ENCODE measurements at places on chromosomes 2 and 18.

GRCh38 chr2:100580367-100581276 is 17.8 kb downstream of the PDCL3 start:
- no peak for DNase-seq

DNA sequence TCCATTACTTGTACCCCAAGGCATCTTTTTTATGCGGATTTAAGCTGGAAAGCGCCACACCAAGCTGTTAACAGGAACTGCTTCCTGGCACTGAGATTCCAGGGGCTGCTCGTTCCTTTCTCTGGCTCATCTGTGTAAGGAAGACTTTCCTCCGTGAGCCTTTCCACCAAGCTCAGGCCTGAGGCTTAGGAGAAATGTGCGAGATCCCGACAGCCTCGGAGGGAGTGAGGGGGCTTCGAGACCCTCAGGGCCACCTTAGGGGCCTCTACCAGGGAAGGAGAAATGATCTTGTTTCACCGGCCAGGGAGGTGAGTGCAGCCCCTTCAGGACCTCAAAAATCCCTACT is 17.1 kb downstream of the B3GNT7 start:
- no peak for DNase-seq

- DNase-seq = peak; percentile 26
These were observed 10.5 kb downstream of the CTLA4 start for GRCh38 chr2:203878063-203878462.

- DNase-seq = no peak
These were observed 296 bp downstream of the TTC21B start for GRCh38 chr2:165953306-165953654.

- peak; percentile 90 for DNase-seq
These were observed 50.0 kb downstream of the ASAP2 start for GRCh38 chr2:9256570-9257043.

- no peak for DNase-seq
These were observed 228.0 kb downstream of the ATAD2B start for GRCh38 chr2:23698721-23699579.

DNA sequence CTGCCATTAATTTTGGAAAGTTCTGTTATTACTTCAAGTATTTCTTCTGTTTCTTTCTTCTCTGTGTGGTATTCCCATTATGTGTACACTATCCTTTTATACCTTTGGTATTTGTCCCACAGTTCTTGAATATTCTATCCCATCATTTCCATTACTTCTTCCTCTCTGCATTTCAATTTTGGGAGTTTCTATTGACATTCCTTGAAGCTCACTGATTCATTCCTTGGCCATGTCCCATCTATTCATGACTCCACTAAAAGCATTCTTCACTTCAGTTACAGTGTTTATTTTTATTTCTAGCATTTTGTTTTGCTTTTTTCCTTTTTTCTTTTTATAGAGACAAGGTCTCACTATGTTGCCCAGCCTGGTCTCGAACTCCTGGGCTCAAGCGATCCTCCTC is 30.3 kb downstream of the PROC start:
- peak; percentile 57 for DNase-seq

GRCh38 chr18:52685316-52685715 is 345.3 kb downstream of the DCC start:
- DNase-seq = no peak

DNA sequence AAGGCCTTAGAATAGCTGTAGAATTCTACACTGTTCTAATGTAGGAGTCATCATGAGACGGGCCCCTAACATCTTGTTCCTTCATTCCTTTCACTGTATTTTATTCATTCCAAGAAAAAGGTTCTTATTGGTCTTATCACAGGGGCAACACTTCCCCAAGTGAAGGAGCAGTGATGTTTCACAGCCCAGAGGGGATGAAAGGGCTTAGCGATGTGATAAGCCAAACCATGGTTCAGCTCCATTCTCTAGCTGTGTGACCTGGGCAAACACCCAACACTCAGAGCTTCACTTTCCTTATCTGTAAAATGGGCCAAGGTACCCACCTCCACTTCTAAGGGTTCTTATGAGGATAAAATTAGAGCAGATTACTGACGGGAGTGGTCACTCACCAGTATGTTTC is 25.4 kb upstream of the HS6ST1 start:
- DNase-seq = no peak

GRCh38 chr2:117718048-117718447 is 96.4 kb upstream of the DDX18 start:
- no peak for DNase-seq

GRCh38 chr2:44191739-44192138 is 23.1 kb downstream of the PPM1B start:
- DNase-seq = no peak

DNA sequence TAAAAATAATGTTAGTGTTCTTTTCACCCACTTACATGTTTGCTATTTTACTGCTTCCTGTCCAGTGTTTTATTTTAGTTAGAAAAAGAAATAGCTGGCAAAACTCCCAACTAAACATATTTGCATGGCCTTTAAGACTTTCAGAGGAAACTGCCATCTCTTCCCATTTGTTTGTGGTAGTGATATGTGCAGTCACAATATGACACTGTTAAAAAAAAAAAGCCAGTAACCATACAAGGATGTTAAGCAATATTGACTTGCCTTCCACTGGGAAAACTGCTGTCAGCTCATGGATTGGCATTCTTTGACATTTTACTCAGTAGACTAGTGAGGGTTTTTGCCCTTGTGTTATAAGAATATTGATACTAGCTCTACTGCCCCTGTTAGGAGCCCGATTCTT is 29.1 kb downstream of the XIRP2 start:
- DNase-seq = no peak

DNA sequence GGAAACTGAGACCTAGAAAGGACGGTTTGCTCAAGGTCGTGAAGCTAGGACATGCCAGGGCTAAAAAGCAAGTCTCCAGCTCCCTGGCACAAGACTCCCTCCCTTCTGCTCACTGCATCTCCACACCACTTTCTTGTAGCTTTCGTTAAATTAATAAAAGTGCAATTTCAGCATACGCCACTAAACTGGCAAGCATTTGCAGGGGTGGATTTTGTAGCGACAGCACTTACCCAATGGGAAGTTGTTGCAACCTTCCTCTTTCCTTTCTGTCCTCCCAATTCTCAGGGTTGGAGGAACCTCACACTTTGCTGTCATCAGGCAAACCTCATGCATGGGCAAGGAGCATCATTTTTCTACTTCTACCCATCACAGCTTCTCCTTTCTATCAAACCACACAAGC is 7.4 kb upstream of the RHOB start:
- no peak for DNase-seq

DNA sequence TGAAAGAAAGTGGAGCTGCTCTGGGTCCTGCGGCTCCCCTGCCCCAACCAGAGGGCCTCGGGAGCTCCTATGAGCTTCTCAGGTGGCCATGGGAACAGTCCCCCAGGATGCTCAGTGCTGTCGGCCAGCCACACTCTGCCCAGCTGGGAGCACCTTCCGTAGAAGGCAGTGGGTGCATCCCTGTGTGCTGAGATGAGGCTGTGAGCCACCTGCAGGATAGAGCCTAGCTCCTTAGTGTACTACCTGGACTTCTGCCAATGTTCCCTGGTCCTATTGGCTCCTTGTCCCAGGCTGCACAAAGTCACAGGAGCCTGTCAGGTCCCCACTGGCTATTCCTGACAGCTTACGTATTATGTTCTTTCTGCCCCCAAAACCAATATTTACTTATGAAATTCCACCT is 16.1 kb downstream of the PRELID3A start:
- DNase-seq = no peak

GRCh38 chr2:122516775-122517174 is 761.3 kb downstream of the TSN start:
- no peak for DNase-seq

DNA sequence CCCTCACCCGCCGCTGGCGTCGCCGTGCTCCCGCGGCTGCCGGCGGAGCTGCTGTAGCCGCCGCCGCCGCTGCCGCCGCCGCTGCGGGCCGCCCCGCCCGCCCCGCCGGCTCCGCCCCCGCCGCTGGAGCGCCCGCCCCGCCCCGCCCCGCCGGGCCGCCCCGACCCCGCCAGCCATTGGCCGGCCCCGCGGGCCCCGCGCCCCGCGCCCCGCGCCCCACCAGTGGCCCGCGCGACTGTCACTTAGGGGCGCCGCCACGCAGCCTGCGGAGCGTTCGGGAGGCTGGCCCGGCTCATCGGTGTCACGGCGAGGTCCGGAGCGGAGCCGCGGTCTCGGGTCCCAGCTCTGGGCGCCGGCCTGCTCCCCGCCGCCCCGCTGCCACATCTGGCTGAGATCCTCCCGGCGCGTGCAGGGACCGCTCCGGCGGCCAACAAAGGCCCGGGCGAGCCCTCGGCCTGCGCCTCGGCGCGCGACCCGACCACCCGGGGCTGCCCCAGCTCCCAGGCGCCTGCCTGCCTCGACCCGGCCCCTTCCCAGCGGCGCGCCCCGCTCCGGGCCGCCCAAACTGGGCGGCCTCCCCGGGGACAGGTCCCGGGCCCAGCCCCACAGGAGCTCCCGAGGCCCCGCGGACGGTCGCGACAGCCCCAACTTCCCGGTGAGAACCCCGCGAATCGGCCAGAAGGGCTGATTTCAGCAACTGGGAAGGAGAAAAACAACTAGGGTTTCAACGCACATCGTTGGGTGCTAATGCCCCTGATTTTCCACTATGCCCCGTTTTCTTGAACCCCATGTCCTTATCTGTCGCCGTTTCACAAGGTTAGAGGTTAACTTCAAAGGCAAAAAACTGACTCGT is at the start of gene MGAT4A:
Gene MGAT4A, minus strand, starts transcription at position 92 of the 853 bp plus-strand sequence. CDS start 4,800 bp downstream, outside the sequence.
- DNase-seq = peak; percentile 11

DNA sequence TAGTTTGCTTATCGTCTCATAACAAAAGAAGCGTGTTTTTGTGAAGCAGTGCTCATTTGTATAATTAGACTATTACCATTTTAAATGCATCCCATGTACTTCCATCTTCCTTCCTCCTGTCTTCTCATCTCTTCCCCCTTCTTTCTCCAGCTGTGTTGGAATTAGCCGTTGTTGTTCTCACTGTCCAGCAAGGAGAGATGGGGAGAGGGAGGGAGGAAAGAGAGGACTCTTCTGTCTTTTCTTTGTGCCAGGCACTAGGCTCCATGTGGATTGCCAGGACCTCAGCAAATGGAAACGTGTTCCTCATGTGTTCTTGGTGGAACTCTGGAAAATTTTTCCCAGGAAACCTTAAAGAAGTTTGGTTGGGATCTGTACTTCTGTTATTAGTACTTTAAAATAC is 131.7 kb downstream of the PHLPP1 start:
- DNase-seq = no peak

- DNase-seq = no peak
These were observed 600.7 kb downstream of the IRS1 start for GRCh38 chr2:226198956-226199355.

GRCh38 chr2:170369894-170370293 is 191.9 kb downstream of the MYO3B start:
- peak; percentile 22 for DNase-seq

GRCh38 chr2:149537092-149537726 is 50.4 kb downstream of the MMADHC start:
- DNase-seq = no peak

- DNase-seq = peak; percentile 99
These were observed 136.5 kb upstream of the ETAA1 start for GRCh38 chr2:67260343-67261277.

DNA sequence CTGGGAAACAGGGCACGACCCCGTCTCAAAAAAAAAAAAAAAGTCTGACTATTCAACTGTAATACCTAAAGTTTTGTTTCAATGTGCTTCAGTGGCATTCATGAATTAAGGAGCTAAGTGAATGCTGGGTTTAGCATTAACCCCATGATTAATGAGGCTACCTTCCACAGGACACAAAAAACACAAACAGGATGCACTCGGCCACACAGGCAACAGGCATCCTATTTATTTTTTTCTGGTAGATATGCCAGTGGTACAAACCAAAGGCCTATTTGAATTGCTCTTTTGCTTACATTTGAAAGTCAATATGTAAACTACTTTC is 48.3 kb downstream of the CDH2 start:
- no peak for DNase-seq

GRCh38 chr2:74414881-74415761 is 6.3 kb downstream of the C2orf81 start:
- DNase-seq = peak; percentile 34

DNA sequence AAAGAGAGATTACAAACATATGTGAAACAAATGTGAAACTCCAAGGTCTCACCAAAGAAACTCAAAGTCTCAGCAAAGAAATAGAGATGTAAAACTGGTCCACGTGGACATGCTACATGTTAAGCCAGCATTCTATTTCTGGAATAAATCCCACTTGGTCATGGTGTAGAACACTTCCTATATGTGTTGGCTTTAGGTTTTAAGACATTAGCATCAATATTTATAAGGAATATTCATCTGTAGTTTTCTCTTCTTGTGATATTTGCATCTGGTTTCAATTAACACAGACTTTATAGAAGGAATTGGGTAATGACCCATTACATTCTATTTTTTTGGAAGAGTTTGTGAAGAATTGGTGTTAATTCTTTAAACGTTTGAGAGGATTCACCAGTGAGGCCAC is 133.1 kb downstream of the COPS8 start:
- peak; percentile 90 for DNase-seq

- peak; percentile 81 for DNase-seq
These were observed 370.2 kb upstream of the SLC14A2 start for GRCh38 chr18:45245091-45245511.

DNA sequence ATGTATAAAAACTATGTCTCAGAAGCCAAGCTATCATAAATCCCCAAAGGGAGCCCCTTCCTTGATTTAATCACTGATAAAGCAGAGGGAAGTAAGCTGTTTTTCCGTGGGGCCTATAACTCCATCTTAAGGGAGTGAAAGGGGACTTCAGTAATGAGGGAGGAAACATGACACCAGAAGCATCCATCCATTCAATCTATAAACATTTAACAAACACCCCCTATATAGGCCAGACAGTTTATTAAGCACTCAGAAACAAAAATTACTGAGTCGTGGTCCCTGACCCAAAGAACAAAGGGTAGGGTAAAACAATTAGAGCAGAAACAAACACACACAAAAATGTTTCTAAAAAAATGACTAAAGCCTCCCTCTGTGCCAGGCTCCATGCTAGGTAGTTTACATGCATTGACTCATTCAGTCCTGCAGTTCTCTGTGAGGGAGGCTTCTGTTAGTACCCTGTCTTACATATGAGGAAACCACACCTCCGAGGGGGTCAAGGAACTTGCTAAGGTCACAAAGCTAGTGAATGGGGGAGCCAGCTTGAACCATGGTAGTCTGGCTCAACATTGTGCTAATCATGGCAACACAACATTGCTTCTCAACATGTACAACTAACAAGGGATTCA is 472.1 kb downstream of the CDH2 start:
- DNase-seq = no peak

GRCh38 chr2:171516793-171517192 is 5.5 kb upstream of the CYBRD1 start:
- no peak for DNase-seq

DNA sequence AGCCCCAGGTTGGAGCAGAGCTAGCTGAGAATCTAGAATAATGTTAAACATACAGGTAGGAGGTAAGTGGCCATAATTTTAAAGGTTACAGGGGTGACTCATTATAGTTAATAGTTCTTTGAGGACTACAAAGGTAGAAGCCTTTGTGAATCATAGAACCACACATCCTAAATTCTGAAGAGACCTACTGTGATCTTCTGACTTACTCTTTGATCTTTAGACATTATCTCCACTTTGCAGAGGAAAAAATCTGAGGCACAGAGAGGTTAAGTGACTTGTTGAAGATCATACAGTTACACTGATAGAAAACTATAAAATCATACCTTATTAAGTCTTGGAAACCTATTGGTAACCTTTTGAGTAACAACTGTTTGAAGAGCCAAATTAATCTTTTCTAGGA is 1051.3 kb upstream of the NRXN1 start:
- DNase-seq = no peak

- no peak for DNase-seq
These were observed 32.2 kb downstream of the ZNF532 start for GRCh38 chr18:58896734-58897508.

GRCh38 chr2:180655842-180656454 is 324.5 kb upstream of the UBE2E3 start:
- DNase-seq = no peak

- DNase-seq = no peak
These were observed 189.6 kb upstream of the SIX3 start for GRCh38 chr2:44751754-44752479.

Measured in AG10803 (cell line).